LoVo (cell line): ENCODE measurements at places on chromosomes 6 and 20.
A peak's percentile ranks its signal among the peaks of the same experiment; 100 is the strongest.

DNA sequence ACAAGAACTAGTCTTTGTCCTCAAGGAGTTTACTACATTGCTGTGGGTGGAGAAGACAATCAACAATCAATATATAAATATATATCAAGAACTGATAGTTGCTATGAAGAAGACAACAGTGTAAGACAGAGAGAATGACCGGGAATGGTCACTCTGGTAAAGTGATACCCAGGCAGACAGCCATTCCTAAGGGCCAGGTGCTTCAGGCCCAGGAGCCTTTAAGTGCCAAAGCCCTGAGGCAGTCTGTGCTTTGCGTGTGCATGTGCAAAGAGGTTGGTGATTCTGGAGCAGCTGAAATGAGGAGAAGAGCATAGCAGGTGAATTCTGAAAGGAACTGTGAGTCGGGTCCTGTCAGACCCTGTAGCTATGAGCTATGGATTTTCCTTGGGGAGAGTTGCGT, 154.2 kb downstream of the DOK5 start:
- no peak for DNase-seq

DNA sequence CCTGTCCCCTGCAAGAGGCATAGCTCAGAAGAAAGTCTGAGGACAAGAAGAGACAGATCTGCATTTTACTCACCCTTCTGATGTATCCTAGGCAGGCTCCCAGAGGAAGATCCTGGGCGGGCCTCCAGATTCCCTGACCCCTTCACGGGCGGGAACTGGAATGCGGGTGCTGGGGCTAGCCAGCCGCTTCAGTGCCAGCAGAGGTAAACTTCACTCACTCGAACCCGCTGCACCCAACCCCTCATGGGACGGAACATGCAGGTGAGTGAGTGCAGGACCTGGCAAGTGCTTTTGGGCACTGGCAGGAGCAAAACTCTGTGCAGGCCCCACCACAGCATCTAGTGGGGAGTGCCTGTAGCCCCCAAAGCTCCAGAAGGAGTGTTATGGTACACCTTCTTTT, 171.8 kb downstream of the MMS22L start:
- DNase-seq = no peak

DNA sequence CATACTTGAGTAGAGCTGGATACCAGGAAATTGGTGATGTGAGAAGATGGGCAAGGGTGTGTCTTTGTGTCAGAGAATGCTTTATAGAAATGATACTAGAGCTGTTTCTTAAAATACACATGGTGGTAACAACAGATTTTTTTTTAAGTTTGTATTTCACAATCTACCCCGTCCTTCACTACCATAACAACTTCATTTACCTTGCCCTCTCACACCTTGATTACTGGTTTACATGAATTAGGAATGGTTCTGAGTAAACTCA, 45.4 kb downstream of the RARS2 start:
- no peak for DNase-seq

- no peak for DNase-seq
These were observed 6.8 kb upstream of the BTN1A1 start for GRCh38 chr6:26493258-26493657.

DNA sequence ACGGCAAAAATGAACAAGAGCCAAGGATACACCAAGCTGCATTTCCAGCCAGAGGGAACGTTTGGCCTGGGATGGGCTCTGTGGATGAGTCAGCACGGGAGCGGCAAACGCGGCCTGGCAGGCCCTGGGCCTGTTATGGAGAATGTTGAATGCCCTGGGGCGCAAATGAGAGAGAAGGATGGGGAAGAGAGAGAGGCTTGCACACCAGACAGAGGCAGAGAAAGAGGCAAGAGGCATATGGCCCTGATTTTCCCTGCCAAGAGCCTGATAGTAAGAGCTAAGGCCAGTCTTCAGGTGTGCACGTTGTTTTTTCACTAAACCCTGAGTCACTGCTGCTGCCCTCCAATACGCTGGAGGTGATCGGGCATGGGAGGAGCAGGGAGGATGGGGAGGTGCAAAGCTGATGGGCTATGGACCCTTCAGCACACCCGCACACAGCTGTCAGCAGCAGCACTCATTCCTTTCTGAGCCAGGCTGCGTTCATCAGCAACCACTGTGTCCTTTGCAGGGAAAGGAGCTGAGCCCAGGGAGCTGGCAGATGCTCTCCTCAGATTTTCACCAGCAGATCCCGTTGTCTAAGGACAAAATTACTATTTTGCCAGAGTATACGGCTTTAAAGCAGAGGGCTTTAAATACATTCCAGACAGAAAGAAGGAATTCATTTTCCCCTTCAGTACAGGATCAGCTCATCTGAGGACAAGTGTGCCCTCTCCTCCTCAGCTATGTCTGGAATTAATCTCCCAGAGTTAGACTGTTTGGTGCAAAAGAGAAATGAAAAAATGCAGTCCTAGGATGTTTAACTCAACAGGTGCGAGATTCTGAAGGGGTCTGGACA, 61.7 kb upstream of the SLC22A23 start:
- DNase-seq = peak; percentile 83

DNA sequence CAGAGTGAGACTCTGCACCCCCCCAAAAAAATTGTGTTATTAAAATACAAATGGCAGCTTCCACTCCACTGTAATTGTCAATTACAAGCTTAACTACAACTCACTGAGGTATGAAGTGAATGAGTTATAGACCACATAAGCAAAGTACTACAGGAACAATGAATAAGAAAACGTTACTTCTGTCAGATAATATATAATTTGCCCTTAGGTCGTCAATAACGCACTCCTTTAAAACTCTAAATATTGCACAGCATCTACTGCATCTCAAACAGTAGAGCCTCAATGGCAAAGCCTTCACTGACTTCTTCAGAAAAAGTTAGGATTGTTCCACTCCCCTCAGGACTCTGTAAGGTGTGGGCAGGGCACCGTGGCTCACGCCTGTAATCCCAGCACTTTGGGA, 2.0 kb upstream of the HBS1L start:
- no peak for DNase-seq
